ENCODE measurements at places on chromosomes 13 and 19.

- DNase-seq: no peak
Measured at GRCh38 chr13:25032160-25032559, 63.8 kb upstream of the PABPC3 start.

GRCh38 chr13:71214821-71215220 is 652.2 kb downstream of the DACH1 start:
- DNase-seq: no peak

DNA sequence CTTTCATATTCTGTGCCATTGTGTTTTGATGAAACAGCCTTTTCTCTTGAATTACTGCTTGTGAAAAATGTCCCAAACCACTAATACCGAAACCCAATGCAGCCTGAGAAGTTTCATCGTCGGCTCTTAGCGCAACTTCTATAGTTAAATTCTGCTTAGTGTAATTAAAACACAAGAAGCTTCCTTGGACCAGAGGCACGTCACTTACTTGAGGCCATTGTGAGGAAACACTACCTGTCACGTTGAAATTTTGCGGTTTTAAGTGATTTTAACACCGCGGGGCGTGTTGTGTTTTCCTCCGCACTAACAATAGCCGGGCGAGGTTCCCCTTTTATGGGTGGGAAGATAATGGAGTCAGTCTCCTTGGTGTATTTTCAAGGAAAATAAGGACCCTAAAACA is 70.9 kb downstream of the GGACT start:
- DNase-seq: no peak

GRCh38 chr13:48506092-48506701 is 26.7 kb downstream of the RCBTB2 start:
- no peak for DNase-seq

DNA sequence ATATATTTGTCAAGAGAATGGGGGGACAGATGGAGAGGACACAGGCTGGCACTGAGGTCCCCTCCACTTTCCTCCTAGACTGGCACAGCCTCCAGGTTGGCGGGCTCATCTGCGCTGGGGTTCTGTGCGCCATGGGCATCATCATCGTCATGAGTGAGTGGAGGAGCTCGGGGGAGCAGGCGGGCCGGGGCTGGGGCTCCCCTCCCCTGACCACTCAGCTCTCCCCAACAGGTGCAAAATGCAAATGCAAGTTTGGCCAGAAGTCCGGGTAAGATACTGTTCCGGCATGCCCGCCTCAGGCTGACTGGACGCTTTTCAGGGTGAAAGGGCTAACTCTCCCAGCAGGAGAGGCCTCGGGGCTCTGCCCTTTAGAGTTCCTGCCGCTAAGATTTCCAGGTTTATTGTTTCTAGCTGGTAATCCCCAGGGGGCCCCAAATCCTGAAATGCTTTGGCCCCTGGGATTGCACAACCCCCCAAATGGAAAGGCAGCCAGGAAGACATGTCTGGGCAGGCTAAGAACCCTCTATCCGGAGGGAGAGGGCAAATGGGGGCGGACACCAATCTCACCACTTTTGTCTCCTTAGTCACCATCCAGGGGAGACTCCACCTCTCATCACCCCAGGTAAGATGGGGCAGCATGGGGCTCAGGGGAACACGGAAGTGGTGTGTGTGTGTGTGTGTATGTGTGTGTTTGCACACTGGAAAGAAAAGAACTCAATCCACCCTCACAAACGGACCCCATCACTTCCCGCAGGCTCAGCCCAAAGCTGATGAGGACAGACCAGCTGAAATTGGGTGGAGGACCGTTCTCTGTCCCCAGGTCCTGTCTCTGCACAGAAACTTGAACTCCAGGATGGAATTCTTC is 7.3 kb downstream of the FXYD3 start:
- no peak for DNase-seq

DNA sequence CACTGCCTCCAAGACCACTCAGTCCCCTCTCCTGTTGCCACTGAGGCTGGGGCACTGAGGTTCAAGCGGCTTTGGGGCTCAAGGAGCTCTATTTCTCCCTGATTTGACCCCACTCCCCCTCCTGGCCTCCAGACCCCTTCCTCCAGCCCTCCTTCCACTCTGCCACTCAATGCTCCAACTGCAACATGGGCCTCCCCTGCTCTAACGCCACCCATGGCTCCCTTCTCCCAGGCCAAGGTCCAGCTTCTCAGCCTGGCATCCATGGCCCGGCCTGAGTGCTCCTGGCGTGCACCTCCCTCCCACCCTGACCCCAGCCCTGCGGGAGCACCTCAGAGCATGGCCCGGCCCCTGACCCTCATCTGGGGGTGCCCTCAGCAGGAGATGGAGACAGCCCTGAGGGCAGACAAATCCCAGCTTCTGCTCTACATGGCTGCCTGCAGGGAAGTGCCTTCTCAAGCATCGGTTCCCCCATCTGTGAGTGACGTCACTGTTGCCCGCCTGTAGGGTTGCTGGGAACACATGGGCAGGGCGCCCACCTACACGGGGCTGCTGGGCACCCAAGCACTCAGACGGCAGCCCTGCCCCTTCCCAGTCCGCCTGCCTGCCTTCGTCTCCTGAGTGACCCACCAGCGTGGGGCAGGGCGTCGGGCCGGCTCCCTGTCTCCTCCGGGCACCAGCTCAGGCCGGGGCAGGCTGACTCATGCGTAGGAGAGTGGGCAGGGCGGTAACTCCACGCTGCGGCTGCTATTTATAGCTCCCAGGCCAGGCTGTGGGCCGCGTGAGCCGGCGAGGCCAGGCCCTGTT is 1.6 kb upstream of the DIRAS1 start:
- DNase-seq: no peak

DNA sequence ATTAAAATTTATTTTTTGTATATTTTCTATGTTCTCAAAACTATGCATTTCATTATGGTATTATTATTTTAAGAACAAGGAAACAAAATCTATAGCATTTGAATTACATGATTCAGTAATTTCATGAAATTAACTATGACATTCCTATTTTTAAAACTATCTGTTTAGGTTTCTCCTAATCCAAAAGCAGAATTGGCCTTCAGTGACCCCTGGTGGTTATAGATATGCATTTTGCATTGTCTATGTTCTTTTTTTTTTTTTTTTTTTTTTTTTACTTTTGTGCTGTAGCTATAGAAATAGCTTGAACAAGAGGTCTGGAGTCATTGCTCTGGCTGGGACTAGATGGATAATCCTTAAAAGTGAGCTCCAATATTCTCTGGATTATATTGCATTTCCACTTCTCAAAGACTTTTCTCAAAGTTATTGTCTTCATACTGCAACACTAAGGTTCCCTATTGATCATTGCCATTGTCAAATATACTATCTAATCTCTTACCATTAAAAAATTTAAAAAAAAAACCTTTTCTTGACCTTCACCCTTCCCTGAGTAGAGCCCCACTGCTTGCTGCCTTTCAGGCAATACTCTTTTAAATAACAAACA is 15.9 kb upstream of the DNAJC3 start:
- peak; percentile 57 for DNase-seq

DNA sequence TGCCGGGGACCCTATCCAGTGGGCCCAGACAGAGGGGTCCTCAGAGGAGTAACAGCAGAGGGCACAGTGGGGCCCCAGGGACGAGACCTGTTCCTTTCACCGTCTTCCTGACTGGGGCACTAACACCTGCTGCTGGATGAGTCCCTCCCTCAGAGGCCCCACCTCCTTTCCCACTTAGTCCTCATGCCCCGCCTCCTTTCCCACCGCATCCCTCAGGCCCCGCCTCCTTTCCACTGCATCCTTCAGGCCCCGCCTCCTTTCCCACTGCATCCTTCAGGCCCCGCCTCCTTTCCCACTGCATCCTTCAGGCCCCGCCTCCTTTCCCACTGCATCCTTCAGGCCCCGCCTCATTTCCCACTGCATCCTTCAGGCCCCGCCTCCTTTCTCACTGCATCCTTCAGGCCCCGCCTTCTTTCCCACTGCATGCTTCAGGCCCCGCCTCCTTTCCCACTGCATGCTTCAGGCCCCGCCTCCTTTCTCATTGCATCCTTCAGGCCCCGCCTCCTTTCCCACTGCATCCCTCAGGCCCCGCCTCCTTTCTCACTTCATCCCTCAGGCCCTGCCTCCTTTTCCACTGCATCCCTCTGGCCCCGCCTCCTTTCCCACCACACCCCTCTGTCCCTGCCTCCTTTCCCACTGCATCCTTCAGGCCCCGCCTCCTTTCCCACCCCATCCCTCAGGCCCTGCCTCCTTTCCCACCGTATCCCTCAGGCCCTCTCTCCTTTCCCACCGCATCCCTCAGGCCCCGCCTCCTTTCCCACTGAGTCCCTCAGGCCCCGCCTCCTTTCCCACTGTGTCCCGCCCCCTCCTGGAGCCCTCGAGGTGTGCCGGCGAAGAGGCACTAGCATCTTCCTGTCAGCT is 6.7 kb downstream of the SPPL2B start:
- no peak for DNase-seq

GRCh38 chr13:35160896-35161295 is 218.8 kb downstream of the NBEA start:
- no peak for DNase-seq

GRCh38 chr19:1291761-1292418 is 6.2 kb downstream of the EFNA2 start:
- no peak for DNase-seq

DNA sequence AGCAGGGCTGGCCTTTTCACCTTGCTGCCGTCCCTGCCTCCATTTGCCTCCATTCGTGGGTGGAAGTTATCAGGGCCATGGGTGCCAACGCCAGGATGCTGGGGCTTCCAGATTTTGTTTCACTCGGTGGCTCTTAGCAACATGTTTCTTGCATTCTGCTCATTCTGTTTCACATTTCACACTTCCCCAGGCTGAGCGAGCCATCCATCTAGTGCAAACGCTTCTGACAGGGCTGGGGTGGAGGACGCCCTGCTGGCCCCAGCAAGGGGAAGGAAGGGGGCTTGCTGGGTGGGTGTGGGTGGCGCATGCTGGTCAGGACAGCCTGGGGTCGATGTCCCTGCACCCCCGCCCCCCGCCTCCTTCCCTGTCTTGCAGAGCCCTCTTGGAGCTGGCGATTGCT is 165.2 kb downstream of the URI1 start:
- DNase-seq: no peak

DNA sequence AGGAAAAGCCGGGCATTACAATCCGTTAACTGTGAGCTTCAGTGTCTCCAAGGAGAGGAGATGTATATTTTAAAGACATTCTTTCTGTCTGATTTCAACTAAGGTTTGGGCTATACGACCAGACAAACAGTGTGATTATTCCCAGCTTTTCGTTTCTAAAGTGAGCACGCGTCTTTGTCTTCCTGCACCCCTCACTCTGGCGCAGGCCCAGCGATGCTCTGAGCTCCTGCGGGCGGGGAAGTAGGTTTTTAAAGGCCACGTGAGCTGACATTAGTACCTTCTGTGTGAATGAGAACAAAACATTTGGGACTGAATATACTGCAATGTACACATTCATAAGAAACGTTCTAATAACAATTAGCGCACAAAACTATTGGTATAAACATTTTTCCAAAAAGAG is 15.3 kb upstream of the RANBP3 start:
- DNase-seq: no peak

DNA sequence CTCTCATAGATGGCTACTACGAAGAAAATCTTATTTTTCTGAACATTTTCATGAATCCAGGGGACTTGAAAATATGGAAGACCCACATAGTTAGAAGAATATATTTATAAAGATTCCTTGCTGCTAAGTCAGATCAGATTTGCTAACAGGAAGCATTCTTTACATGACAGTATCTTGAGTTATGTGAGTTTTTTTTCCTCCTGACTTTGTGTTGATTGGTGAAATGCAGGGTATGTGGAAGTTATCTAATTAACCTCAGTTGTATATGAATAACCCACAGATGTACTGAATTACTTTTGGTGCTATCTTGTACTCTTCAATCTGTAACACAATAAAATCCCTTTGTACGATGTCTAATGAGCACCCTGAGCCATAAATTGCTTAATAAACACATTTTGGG is 53.8 kb downstream of the ESD start:
- peak; percentile 66 for DNase-seq

- no peak for DNase-seq
Measured at GRCh38 chr13:60755380-60756163, 358.6 kb downstream of the TDRD3 start.

GRCh38 chr13:49052813-49053212 is 77.1 kb downstream of the FNDC3A start:
- DNase-seq: no peak

DNA sequence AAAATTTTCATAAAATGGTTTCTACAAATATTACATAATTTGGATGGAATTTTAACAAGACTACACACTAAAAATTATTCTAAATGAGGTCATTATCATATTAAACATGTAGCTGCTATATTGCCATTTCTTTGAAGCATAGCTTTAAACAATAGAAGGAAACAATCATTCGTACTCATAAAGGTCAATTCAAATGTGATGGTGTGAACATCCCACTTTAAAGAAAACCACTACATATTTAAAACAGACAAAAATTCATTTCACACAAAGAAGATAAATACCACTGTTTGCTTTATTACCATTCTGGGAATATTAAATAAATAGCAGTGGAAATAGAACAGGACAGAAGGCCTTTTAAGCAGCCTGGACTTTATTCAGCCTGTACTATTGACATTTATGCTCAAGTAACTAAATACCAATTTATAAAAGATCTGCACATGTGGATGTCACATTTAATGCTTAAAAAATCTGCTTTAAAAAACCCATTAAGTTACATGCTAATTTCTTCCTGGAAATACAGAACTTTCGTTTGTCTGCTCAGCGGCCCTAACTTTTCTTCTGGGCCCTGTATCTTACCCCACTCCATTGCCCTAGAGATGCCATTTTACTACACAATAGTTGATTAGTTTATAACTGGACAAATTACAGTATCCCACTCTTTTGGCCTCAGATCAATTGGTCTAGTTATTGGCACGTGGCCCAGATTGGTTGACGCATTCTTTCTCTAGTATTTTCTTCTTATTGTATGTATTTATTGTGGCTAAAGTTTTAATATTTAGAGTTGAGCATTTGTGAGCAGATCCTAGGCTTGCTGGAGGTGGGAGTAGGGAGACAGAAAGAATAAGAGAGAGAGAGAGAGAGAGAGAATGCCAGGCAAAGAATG is 215.1 kb upstream of the SPRY2 start:
- DNase-seq: no peak

- peak; percentile 6 for DNase-seq
Measured at GRCh38 chr13:36031490-36031889, 99.7 kb downstream of the DCLK1 start.

DNA sequence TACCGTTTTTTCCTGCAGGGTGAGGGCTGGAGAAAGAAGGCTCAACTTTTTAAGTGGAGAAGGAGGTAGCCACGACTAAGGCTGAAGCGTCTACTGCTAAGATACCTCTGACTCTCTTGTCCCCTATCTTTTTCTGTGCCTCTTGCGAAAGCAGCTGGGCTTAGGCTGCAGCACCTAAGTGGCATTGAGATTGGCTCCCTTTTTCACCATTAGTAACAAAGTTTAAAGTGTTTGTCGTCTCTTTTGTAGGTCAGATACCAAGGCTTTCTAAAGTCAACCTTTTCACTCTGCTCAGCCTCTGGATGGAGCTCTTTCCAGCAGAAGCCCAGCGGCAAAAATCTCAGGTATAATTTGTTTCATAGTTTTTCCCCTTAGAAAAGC is 887 bp downstream of the CDADC1 start:
- no peak for DNase-seq

- DNase-seq: no peak
Measured at GRCh38 chr19:676339-677105, at the start of gene FSTL3. Gene FSTL3, plus strand, starts transcription at chr19:676392. Its CDS starts 32 bp downstream, at chr19:676424.

GRCh38 chr13:60019119-60019993 is 144.4 kb downstream of the DIAPH3 start:
- no peak for DNase-seq

- no peak for DNase-seq
Measured at GRCh38 chr13:28628241-28628640, 30.7 kb upstream of the POMP start.
